ENCODE measurements at places on chromosomes 2 and 18. TPM values are rescaled to one million over a fixed set of nuclear protein-coding genes. Genes with fewer than 3 reads are reported as not detected.
A peak's percentile ranks its signal among the peaks of the same experiment; 100 is the strongest.

GRCh38 chr18:35616664-35617423 is 35.3 kb downstream of the GALNT1 start:
- peak; percentile 15 for DNase-seq

DNA sequence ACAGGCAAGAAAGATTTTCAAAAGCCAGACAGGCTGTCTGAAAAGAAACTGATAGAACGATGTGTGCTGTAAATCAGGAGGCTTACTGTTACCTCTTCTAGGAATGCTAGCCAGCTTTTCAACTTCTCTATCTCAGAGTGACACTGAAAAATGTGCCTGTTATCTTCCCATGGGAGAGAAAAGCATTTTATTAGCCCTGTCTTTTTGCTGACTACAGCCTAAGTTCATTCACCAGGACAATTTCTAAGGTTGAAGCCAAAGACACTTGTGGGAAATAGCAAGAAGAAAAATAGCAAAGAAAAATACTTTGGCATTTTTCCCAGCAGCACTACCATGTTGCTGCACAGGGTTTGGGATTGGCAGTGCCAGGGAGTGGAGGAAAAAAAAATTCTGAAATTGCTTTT is 34.0 kb downstream of the ABCB11 start:
- no peak for DNase-seq

The ARHGAP28 gene
- polyA plus RNA-seq, result 19.7 TPM

DNA sequence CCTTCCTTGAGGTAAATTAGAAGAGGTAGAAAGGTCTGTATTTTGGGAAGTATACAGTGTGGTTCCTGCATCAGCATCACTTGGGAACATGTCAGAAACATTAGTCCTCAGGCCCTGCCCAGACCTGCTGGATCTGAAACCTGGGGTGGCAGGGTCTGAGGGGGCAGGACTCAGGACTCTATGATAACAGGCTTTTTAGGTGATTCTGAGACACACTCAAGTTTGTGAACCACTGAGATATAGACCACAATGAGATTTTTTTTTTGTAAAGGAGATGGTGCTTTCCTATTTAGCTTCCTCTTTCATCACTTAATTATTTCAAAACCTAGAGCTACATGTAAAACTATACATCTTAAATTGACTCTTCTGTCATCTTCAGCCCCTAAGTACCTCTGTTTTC is 262.7 kb upstream of the SPOPL start:
- no peak for DNase-seq

DNA sequence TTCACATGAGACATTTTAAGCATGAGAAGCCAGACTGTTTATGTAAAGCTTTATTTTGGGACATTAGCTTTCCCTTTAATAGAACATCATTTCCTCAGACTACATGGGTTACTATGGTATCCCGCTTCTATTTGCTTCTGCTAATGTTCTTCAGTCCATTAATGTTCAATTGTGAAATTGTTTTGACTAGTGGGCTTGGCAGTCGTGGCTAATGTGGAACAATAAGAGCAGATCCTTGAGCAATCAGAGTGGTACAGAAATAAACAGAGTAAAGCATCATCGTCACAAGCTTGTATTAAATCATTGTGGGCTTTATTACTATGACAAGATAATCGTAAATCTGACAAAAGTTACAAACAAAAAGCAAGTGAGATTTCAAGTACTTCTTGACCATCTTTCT is 60.2 kb downstream of the PDE1A start:
- no peak for DNase-seq

DNA sequence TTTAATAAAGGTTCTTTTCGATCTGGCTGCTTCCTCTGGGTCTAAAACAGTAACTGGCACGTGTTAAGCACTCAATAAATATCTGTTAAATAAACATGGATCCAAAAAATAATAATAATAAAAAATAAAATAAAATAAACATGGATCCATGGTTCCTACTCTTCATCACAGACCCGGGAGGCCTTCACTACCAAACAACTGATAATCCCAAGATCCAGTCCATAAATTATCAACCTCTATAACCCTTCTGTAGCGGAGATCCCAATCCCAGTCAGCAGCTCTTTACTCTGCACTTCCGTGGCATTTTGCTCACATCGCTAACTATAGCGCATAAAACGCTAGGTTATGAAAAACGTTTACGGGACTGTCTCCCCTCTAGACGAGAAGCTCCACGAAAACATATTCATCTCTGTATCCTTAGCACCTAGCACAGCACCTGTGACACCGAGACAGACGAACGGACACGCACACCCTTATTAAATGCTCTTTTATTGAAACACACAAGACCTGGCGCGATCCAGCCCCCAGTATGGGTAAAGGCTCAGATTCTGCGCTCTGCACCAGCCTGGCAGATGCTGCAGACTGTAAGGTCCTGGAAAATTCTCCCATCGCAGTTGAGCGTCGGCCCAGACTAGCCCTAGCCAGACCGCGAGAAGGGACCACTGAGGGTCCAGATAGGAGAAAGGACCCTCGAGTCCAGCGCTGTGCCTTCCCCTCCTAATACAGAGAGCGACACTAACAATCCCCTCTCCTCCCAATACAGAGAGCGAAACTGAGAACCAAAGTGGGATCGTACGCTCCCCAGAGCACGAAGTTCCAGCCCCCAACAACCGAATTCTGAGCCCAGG is 770 bp downstream of the NBAS start:
- no peak for DNase-seq

GRCh38 chr2:120879431-120880295 is 144.0 kb downstream of the GLI2 start:
- DNase-seq, result no peak

GRCh38 chr2:29314816-29315571 is 199.8 kb downstream of the CLIP4 start:
- no peak for DNase-seq

- no peak for DNase-seq
These were observed 27.3 kb downstream of the CDC42EP3 start for GRCh38 chr2:37644191-37644590.

The CRACDL gene
- polyA plus RNA-seq, result 2.2 TPM

DNA sequence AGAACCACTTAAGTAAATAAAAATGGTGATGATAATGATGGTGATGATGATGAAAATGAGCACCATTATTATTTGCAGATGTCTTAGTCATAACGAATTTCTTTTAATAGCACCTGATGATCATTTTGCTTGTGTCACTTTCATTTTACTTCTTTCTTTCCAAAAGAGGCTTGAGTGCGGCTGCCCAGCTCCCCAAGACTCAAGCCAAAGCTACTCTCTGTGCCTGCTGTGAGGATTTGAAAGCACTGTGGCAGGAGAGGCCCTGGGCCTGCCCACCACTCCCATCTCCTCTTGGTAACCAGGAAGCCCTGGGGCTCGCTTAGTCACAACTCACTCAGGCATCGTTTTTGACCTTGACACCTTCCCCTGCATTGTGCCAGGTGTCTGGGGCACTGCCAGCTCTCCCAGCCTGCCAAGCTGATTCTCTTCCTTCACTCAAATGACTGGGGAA is 41.2 kb downstream of the RPL37A start:
- no peak for DNase-seq

GRCh38 chr2:10310309-10310888 is 7.7 kb downstream of the HPCAL1 start:
- no peak for DNase-seq

DNA sequence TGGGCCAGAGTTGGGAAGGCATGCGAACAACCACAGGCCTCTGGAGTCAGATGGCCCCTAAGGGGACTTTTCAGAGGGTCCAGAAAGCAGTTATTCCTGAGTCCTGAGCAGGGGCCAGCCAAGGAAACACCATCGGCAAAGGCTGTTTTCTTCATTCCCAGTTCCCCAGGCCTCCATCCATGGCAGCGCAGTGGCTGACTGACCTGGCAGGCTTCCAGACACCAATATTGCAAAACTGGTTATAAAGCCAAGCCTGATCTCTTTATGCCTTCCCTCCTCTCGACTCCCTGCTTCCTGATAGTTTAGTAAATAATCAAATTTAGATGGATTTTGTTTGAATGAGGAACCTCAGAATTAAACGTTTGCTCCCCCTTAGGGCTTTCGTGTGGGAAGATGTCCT is 133.4 kb upstream of the ITGA6 start:
- no peak for DNase-seq

The CD8B2 gene
- polyA plus RNA-seq, result not detected

DNA sequence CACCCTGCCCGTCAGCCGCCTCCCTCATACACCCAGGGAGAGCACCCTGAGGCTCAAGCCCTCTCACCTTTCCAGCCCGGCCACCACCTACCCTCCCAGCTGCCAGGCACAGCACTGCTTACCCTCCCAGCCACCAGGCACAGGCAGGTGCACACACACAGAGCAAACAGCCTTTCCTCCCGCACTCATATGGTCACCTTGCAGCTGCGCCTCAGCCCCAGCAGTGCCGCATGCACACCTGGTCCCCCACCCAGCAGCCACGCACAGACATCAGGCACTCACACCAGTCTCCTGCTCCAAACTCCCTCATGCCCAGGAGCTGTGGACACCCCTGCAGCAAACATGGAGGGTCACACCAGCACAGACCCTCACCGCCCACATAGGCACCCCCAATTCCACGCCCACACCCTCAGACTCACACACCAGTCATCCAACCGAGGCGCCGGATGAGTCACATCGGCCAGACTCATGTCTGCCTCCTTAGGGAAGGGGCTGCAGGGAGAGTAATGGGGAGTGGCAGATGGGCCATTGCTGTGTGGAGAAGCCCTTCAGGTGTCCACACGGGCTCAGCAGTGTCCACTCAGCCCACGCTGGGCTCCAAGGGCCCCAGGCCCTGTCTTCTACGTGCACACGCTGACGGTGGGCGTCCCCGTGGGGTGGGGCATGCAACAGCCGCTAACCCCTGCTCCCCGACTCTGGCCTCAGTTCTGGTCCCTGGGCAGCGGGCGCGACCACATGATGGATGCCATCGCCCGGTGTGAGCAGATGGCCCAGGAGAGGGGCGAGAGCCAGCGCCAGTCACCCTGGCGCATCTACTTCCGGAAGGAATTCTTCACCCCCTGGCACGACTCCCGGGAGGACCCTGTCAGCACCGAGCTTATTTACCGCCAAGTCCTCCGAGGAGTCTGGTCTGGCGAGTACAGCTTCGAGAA is 22.3 kb upstream of the GPR17 start:
- no peak for DNase-seq

DNA sequence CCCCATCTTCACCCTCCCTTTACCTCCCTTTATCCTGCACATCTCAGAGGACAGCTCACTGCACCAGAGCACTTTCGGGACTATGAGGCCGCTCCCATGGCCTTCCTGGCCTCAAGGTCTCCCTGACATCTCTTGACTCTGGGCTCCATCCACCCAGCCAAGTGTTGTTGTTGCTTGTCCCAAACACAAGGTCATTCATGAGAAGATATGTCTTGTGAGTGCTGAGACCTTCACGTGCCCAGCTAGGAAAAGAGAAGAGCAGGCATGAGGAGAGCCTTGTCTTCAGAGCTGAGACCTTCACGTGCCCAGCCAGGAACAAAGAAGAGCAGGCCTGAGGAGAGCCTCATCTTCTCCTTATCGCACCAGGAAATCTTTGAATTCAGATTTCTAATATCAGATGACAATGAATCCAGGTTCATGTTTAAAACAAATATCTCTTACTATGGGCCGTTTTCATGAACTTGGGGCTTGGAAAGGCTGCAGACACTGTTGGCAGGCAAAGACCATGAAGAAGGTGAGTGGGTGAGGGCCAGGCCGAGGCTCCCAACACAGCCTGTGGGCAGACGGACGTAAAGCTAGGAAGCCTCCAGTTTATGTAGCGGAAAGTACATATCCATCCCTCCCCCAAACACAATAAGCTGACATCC is 256.1 kb downstream of the NDUFA10 start:
- DNase-seq, result no peak

GRCh38 chr2:232438091-232438490 is 17.9 kb upstream of the ALPI start:
- DNase-seq, result no peak

The ALPG gene
- not detected for polyA plus RNA-seq

DNA sequence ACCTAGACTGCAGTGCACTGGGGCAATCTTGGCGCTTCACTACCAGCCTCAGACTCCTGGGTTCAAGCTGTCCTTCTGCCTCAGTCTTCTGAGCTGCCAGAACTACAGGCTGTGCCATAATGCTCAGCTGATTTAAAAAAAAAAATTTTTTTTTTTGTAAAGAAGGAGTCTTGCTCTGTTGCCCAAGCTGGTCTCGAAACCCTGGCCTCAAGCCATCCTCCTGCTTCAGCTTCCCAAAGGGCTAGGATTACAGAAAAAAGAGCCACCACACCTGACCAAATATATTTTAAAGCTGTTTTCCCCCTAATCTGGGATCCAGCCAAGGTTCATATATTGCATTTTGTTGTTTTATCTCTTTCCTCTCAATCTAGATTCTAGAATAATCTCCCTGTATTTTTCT is 82.2 kb downstream of the RAB31 start:
- no peak for DNase-seq

GRCh38 chr2:10427618-10427949 is 20.5 kb downstream of the ODC1 start:
- DNase-seq, result peak; percentile 46

GRCh38 chr2:58466804-58467203 is 225.7 kb upstream of the FANCL start:
- no peak for DNase-seq

The SIX2 gene
- 4.5 TPM for polyA plus RNA-seq

- DNase-seq, result no peak
These were observed 255.9 kb upstream of the PXDN start for GRCh38 chr2:2000018-2000723.

DNA sequence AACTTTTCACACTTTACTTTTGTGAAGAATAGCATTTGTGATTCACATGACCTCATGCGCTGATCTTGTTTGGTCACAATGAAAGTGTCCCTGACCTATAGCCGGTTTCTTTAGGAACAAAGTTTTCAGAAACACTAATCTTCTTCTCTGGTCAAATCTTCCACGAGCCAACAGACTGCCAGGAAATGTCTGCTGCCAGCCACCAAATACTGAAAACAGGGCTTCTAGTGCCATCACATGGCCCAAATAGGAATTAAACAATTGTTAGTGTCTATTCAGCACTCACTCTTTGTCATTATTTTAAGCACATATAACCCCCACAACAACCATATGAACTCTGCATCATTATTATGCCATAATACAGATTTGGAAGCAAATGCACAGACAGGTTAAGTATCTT is 286.5 kb upstream of the SYT4 start:
- DNase-seq, result peak; percentile 20

DNA sequence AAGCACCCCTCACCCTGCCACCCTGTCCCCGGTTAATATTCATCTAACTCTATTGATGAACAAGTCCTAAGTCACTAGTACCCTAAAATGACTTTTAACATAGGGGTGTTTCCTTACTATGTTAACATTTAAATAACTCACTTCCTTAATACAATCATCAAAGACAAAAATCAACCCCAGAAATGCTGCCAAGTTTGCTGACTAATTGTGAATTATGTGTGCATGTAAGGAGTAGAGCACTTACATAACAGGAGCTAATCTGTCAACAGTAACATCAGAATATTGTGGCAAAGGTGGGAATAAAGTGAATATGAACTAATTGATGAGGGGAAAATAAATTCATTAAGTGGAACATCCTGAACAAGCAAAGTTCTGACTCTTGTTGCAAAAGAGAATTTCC is 81.4 kb upstream of the ERBB4 start:
- no peak for DNase-seq

DNA sequence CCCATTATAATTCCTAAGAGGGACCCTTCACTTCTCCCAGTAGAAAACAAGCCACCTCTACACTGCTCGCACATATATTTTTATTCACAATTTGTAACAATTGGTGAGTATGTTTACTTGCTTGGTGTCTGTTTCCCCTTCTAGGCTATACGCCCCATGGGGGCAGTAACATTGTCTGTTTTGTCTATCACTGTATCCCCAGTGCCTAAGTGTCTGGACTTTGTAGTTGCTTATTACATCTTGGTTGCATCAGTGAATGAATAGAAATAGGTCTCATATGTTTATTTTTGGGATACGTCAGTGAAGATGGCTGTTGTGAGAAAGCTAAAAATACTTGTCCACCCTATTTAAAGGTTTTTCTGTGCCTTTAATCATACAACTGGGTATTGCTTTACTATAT is 87.4 kb upstream of the ITGB6 start:
- no peak for DNase-seq
